Stimulated activated CD8-positive, alpha-beta memory T cell treated with anti-CD3 and anti-CD28 coated beads, Interleukin-12 subunit alpha, Interleukin-12 subunit beta, amount 100 ng/mL, for 1 hour (primary cell): ENCODE measurements at places on chromosomes 1 and 21.
A peak's percentile ranks its signal among the peaks of the same experiment; 100 is the strongest.

DNA sequence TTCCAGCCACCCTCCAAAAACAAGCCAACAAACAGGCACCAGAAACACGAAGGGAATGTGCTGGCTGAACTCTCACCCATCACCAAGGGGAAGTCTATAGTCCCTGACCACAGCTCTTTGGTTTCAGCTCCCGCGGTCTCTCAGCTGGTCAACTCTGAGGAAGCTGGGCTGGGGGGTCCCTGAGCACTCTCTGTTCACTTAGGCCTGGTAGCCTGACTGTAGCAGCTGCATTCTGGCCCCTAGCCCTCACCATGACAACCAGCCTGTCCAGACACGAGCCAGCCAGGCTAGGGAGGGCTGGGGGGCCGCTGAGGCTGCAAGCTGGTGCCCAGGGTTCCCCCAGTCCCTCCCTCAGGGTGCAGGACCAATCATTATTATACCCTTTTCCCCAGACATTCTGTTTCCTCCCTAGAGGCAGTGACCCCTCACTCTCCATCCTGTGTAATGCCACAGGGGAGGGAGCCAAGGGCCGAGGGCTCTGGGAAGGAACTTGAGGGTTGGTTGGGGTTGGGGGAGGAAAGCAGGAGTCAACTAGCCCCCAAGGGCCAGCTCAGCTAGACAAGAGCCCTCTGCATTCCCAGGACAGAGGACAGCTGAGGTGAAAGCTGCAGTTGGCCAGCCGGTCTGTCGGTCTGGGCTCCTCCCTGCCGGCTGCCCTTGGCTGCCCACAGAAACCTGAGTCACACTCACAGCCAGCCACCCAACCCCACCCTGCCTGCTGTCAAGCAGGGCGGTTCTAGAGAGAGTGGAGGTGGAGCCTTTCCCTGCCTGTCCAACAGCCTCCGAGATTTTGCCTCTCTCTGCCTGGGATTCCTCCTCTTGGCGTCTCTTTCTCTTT lies 1.2 kb upstream of the TRAPPC3 start:
- DNase-seq, result peak; percentile 55

- no peak for DNase-seq
Observed at GRCh38 chr1:113542221-113542701, 151.9 kb downstream of the MAGI3 start.

DNA sequence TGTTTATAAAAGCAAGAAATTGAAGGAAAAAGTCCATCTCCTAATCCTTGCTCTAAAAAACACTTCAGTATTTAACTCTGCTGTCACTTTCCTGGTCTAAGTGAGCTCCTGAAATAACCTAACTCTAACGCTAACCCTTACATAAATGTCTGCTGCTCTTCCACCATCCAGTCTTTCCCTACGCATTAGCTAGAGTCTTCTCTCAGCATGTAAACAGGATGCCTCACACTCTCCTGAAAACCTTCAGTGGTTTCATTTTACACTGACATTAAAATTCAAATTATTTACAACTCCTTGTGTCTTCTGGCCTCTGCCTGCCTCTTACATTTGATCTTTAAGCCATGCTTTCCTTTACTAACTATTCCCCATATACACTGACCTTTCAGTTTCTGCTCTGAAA lies 697.6 kb upstream of the CXADR start:
- DNase-seq, result no peak

- no peak for DNase-seq
Observed at GRCh38 chr1:56573311-56573710, 6.1 kb downstream of the PLPP3 start.

- DNase-seq, result no peak
Observed at GRCh38 chr1:162319493-162320175, 57.0 kb downstream of the SPATA46 start.

DNA sequence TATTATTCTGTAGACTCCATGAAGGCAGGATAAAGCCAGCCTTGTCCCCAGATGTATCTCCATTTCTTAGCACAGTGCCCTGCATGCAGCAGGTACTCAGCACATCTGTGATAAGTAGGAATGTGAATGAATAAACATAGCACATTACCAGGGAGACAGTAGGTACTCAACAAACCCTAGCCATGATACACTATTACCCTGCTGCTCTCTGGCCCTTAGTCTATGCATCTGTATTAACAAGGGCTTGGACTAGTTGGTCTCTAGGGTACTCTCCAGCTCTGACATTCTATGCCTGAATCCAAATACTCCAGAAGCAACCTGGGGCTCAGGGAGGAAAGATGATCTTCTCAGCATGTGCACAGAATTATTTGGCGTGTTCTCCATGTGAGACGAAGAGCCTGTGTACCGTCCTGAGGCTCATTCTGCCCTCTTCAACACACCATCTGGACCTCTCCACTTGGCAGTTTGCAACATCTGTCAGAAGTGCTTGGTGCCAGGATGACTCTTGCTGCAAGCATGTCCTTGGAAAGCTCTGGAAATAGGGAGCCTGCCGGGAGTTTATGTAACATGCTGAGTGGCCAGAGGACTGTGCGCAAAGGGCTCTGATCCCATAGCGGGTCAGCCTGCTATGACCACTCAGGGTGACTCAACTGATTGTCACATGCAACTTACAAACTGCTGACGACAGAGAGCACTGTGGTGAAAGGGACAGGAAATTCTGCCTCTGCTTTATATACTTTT lies 228.2 kb upstream of the USP24 start:
- no peak for DNase-seq

- no peak for DNase-seq
Observed at GRCh38 chr1:47650205-47650604, 212.4 kb downstream of the FOXD2 start.
